HTR-8/SVneo (cell line): ENCODE measurements at places on chromosomes 1 and 21.

DNA sequence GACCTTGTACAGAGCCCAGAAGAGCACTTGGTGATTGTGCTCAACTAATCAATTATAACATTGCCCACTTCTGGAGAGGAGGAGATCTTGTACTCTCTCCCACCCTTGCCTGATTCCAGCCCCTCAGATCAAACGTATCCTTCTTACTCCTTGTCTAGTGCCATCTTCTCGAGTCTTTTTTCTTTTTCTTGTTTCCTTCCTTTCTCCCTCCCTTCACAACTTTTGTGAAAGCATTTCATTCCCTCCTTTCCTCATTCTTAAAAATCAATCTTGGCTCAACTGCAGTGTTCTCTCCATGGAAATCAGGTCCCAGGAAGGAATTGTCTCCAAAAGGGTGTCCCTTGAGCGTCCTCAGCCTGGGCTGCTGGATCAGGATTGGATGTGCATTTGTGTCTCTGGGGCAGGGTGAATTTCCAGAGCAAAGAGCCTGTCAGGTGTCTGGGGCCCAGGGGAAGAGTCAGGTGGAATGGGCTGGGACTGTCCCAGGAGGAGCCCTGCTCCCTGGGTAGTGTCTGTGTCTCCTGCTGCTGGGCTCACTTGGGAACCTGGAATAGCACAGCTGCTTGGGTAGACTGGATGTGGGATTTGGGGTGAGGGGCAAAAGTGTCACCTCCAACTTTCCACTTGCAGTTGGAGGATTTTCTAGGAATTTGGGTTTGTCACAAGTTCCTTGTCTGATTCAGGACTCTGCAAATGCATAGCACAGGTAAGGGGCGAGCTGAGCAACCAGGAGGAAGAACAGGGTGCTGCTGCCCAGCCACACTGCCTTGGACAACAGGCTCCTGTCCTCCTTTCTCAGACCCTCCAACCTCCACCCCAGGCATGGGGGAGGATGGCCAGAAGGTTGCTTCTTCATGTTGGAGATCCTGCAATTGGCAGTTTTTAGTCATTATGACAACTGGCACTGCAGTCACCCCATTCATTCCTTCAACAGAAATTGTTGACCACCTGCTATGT, 3.3 kb downstream of the SOX13 start:
- no peak for DNase-seq

DNA sequence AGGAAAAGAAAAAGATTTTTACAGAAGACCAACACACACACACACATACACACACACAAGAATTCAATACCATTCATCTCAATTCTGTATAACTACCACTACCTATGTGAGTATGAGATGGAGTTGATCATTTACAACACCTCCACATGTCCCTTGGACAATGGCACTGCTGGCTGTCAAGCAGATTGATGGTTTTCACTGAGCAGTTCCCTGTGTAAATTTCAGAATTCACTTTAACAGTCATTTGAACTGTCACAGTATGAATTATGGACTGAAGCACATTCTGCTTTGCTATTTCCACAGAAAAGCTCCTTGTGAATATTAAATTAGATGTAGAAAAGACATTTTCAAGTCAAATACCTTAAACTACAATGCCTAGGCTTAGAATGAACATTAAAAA, 14.3 kb downstream of the KCNT2 start:
- DNase-seq: no peak

DNA sequence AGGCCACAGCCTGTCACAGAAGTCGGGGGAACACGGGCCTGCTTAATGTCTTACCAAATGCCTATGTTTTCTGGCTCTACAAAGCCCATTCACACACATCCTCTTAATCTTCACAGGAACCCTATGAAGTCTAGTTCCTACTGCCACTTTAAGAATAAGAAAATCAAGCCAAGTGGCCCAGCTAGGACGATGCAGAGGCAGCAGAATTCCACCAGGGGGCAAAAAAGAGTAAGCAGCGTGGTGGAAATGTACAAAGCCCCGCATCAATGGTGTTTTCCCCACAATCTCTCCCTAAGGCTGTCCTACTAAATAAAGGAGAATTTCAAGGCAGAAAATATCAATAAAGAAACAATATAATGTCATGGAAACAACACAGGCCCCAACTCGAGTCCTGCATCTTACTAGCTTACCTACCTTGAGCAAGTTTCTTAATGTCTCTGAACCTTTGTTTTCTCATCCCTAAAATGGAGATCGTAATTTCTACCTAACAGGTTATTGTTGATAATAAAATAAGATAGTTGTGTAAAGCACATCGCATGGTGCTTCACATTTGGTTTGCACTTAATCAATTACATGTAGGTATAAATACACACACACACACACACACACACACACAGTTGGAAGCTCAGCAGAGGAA, 21.4 kb downstream of the SEC16B start:
- peak; percentile 71 for DNase-seq

GRCh38 chr1:117860896-117861610, 68.4 kb downstream of the GDAP2 start:
- no peak for DNase-seq

GRCh38 chr1:239363930-239364329, 22.4 kb upstream of the CHRM3 start:
- no peak for DNase-seq

DNA sequence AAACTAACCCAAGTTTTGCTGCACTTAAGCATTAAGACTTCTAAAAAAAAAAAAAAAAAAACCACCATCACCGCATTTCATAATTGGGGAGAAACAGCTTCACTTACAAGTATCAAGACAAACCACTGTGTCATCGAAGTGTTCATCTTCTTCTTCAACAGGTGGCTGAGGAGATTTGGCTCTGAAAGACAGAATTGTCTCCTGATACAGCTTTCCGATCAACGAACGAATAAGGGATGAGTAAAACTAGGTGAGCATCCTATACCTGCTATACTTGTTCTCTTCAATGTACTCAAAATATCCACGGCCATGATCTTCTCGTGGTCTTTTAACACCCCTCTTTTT, 2.0 kb downstream of the HNRNPU start:
- no peak for DNase-seq

GRCh38 chr1:168932539-168932938, 174.0 kb upstream of the ATP1B1 start:
- DNase-seq: no peak

DNA sequence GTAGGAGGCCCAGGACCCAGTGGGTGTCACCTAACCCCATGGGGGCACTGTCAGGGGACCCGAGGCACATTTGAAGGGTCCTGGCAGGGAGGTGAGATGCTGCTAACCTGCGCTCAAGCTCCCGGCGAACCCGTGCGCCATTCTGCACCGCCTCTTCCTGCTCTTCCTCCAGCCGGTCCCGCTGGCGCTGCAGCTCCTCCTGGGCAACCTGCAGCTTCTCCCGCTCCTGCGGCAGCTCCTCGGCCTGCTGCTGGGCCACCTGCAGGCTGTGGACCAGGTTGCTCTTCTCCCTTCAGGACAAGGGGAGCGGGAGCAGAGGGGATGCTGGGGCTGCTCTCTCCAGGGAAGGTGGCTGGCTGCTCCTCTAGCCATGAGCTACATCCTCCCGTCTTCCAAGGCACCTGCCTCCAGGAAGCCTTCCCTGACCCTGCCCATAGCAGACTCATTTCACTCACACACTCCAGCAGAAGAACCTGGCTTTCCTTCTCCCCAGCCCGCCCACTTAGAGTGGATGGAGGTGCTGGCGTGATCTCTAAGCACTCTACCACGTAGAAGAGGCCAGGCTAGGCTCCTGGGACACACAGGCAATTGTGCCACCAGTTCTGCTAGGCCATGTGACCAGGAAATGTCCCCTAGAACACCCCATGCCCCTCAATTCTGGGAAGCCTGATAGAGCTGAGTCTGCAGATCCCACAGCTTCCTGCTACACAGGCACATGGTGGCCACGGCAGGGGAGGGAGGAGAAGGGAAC, 15.2 kb upstream of the NBPF1 start:
- no peak for DNase-seq

GRCh38 chr21:43198376-43198775, 29.6 kb downstream of the CRYAA start:
- DNase-seq: no peak

GRCh38 chr1:113616156-113616555, 143.1 kb downstream of the PHTF1 start:
- no peak for DNase-seq

DNA sequence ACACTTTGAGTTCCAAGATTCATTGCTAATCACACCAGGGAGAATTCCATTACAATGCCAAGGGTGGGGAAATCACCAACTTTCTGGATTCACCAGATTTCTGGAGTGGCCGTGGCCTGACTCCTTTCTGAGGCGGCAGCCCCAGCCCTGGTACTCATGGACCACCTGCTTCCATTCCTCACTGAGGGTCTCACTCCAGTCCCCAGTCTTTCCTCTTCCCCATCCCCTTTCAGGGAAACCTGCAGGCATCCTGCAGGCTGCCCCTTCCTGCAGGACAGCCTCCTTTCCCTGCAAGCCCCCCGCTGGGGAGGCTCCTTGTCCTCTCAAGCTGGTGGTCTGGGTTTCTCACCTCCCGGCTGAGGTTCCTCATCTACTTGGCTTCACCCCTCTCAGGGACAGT, 12.7 kb upstream of the CDK18 start:
- no peak for DNase-seq

- no peak for DNase-seq
Observed at GRCh38 chr1:3697810-3698209, 45.5 kb downstream of the TP73 start.

GRCh38 chr1:226717256-226717909, 21.7 kb downstream of the ITPKB start:
- no peak for DNase-seq

DNA sequence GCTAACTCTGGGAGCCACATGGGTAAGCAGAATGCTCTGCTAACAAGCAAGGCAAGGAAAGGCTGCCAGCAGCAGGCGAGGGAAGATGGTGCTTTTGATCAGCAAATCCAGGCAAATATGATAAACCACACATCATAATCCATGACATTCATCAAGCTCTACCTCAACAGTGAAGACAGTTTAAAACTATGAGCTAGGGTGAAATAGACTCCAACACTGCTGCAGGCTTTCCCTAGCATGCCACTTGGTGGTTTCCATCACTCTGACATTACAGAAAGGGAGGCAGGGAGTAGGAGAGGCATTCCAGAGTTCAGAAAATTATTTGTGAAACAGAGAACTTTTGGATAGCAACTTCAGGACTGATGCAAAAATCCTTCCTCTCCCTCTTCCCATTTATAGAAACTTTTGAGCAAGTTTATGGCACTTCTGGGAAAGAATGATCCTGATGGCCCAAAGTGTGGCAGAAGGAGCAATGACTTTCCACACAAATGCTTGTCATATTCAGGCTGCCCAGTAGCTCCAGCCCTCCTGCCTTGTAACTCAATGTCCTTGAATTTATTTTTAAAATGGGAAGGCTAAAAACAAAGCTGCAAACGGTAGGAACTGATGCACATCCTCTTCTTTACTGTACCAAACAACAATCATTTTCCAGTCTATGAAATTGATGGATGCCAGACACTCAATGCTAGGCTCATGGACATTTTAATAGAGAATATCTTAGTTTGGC, 70.8 kb downstream of the SMYD2 start:
- no peak for DNase-seq

GRCh38 chr1:53847980-53848379, 9.9 kb upstream of the NDC1 start:
- DNase-seq: no peak
